ENCODE measurements at places on chromosomes 2 and 18.

- DNase-seq = no peak
Measured at GRCh38 chr2:197306696-197307040, 3.9 kb downstream of the ANKRD44 start.

- DNase-seq = no peak
Measured at GRCh38 chr2:119460076-119460475, 28.4 kb downstream of the TMEM37 start.

DNA sequence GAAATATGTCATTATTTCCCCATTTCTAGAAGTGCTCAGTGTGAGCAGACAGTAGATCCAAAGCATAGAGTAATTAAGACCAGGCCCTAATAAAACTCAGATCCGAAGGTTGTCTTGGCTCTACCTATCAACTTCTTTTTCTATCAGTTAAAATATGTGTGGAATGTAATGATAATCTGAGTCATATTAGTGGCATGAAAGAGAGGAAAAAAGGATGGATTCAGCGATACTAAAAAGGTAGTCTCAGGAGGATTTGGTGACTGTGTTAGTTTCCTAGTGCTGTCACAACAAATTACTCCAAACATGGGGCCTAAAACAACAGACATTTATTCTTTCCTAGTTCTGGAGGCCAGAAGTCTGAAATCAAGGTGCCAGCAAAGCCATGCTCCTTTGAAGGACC is 103.7 kb upstream of the NABP1 start:
- DNase-seq = no peak

DNA sequence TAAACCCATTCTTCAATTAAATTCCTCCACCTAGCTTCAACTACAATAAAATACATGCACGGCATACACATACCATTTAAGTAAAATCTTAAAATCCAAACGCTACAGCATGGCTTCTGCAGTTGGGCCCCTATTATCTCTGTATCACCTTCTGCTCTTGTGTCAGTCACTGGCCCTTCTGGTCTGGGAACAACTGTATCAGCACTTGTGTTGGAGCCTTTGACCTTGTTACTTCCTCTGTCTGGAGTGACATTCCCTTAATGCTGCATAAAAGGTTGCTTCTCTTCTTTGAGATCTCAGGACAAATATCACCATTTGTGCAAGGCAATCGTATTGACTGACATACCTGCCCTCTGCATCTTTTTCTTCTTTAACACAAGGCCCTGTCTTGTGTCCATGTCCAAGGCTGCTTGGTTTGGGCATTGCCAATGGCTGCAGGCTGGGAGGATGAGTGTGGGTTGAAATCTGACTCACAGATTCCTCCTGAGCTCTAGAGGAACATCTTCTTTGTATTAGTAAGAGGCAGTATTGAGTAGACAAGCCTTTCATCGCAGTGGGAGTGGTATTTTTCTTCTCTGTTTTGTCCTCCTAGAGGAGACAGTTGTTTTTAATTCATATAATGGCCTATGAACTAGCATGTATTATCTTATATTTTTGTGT is 267.8 kb upstream of the TRIB2 start:
- no peak for DNase-seq

DNA sequence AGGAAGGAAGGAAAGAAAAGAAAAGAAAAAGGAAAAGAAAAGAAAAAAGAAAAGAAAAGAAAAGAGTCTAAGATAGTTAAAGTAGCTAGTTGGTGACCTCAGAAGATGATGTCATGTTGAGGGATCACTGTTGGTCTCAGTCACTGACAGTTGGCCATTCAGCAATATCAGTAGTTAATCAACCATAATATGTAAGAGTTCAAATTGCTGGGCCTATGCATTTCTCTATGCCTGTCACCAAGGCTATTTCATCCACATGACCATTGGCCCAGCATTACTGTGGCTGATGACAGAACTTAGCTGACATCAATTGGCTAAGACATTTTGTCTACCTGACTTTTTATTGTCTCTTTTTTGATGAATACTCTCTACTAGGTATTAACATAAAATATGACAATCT is 435.5 kb upstream of the CRIM1 start:
- no peak for DNase-seq

DNA sequence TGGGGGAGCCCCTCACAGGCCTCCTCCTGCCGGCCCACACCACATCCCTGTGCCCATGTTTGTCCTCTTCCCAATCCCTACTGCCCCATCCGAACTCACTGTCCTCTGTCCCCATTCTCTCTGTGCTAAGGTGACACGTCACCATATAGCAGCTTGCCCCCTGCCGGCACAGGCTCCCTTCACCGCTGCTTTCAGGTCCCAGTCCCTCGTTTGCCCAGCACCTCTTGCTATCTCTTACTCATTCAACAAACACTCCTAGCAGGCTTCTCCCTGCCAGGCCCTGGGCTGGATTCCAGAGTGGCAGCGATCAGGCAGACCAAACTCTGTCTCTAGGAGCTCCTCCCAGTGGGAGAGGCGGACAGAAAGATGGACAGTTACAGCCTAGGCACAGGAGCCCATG is 74.3 kb downstream of the TFCP2L1 start:
- no peak for DNase-seq

DNA sequence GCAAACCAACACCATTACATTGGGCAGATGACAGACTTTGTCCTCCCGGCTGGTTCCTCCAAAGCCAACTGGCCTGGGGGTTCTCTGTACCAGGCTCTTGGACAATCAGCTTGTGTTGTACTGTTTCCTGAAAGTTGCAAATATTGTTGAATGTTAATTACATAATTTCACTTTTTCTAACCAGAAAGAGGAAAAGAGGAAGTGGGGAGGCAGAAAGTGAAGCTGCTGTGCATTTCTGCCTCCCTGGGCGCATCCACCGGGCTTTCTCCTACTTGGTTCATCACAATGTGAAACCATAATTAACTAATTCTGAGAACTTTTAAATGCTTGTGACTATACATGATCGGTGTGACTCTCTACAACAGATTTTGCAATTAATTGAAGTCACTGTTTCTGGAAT is 10.1 kb downstream of the TWIST2 start:
- DNase-seq = no peak

- no peak for DNase-seq
Measured at GRCh38 chr2:129400826-129401225, 578.6 kb upstream of the RAB6C start.

DNA sequence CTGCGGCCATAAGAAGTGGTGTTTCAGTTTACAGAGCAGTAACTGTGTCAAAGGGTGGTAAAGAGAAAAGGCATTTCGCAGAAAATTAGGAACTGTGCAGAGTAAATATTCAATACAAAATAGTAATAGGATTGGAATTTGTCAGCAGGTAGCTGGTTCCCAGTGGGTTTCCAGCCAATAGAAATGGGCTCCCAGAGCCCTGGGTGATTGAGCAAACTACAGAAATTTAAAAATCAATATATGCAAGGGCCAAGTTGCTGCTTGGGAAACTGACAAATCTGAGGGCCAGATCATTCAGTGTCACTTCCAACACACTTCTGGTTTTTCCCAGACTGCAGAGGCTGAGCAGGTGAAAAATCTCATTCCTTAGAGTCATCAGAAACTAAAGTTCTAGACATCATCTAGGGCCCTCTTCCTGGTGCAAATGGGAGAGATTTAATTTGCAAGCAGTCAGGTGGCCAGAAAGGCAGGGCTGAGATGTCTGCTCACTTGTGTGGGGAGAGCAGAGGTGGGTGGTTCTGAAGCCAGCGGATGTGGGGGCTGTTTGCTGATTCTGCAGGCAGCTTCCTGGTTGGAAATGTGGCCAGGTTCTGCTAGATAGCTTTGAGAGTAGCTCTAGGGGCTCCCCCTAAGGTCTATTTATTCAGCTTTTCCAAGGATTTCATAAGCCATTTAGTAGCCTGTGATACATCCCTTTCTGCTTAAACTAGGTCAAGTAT is 182.4 kb downstream of the NCK2 start:
- peak; percentile 27 for DNase-seq

All from activated gamma-delta T cell treated with anti-CD3 and anti-CD28 coated beads, Interleukin-2, amount 50 U/mL, for 16 hours (primary cell).